ENCODE measurements at places on chromosomes 7 and 10.

DNA sequence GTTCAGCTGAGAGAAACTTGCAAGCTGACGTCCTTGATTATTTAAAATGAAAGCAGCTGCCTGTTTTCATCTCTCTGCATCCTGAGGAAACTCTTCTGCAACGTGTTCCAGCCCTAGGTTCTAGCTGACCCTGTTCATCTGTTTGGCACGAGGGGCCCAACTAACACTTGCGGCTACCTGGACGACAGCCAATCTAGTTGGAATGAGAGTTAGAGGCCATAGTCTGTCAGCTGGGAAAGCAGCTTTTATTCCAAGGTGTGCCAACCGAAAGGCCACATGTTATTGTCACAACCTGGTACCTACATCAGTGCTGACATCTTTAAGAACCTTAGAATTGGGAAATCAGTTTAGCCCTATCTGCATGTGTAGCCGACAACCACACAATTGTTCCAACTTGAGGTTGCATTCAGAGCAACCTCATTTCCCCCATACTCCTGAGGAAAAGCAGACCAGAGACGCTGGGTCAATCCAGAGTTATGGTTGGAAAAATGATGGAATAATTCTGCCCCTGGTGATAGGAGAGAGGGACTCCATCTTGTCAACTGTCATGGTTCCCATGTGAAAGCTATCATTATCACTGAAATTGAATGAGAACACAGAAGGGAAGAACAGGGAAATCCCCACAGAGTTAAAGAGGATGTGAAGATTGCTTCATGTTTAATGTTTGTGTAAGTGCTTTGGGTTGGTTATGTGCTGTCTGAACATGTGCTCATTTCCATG is 121.6 kb downstream of the EGFR start:
- no peaks in the 10 kb centered on the region for H3K27me3 ChIP-seq
- H3K27ac ChIP-seq, result peak overlapping the region; percentile 38
- H3K4me1 ChIP-seq, result peaks cover 18% of the 10 kb centered on the region
- DNase-seq, result peak; percentile 86

DNA sequence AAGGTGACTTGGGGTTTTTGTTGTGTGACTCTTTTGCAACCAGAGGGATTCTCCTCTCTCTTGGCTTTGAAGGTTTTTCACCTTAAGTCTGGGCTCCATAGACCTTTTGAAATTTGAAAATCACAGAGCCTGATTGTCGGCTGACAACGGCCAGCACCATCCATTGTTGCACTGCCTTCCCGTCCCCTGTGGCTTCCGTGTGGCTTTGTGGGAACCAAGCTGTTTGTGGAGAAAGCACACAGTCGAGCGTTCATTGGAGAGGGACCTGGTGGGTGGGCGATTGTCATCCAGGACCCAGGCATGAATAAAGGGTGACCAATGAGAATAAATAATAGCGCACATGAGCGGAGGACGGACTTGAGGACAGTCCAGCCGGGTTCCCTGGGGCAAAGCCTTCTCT is 7.4 kb upstream of the RAMP3 start:
- H3K36me3 ChIP-seq, result no peaks in the 10 kb centered on the region
- no peak for DNase-seq
- no peak overlapping the region for H3K27ac ChIP-seq
- no peaks in the 10 kb centered on the region for H3K4me1 ChIP-seq
- H3K4me3 ChIP-seq, result no peak overlapping the region
- H3K27me3 ChIP-seq, result peaks cover 54% of the 10 kb centered on the region

- H3K27me3 ChIP-seq, result no peaks in the 10 kb centered on the region
- H3K27ac ChIP-seq, result no peak overlapping the region
- no peak overlapping the region for H3K4me3 ChIP-seq
- no peak for DNase-seq
Measured at GRCh38 chr7:107638594-107638993, 22.0 kb upstream of the SLC26A4 start.

GRCh38 chr10:110556969-110557601 is 10.4 kb upstream of the SMC3 start:
- H3K4me3 ChIP-seq, result no peak overlapping the region
- peaks cover 4% of the 10 kb centered on the region for H3K27me3 ChIP-seq
- peak; percentile 62 for DNase-seq
- H3K36me3 ChIP-seq, result no peaks in the 10 kb centered on the region

DNA sequence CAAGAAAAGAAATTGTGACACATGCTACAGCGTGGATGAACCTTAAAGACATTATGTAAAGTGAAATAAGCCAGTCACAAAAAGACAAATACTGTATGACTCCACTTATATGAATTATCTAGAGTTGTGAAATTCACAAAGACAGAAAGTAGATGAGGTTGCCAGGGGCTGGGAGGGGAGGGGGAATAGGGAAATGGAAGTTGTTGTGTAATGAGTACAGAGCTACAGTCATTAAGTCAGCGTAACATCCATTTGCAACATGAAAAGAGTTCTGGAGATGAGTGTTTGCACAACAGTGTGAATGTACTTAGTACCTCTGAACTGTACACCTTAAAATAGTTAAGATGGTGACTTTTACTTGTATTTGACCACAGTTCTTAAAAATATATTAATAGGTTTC is 112.1 kb upstream of the CDK1 start:
- DNase-seq, result no peak
- H3K4me1 ChIP-seq, result peaks cover 2% of the 10 kb centered on the region
- no peak overlapping the region for H3K4me3 ChIP-seq
- no peaks in the 10 kb centered on the region for H3K36me3 ChIP-seq

- H3K27me3 ChIP-seq, result no peaks in the 10 kb centered on the region
- 0 out of 2 replicates have a peak overlapping the region, but pooled peaks have one; percentile 2 for H3K27ac ChIP-seq
- no peaks in the 10 kb centered on the region for H3K36me3 ChIP-seq
- peak overlapping the region; percentile 10 for H3K4me3 ChIP-seq
- DNase-seq, result peak; percentile 48
Measured at GRCh38 chr10:7789390-7789789, 1.4 kb downstream of the ATP5F1C start.

DNA sequence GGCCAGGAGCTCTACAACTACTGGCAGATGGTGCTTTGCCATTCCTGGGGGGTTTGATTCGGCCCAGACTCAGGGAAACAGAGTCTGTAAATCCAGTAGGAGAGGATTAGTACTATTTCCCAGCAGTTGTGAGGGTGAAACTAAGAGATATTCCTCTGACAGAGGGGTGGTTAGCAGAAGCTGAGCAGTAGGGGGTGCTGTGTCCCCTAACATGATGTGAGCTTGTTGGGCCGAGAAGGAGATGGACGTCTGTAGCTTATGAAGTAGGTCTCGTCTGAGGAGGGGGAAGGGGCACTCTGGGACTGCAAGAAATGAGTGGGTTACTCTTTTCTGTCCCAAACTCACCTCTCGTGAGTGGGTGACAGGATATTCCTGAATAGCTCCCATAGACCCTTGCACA is 179.2 kb upstream of the MBL2 start:
- no peaks in the 10 kb centered on the region for H3K36me3 ChIP-seq
- H3K27ac ChIP-seq, result no peak overlapping the region
- H3K27me3 ChIP-seq, result peaks cover 2% of the 10 kb centered on the region

- no peak overlapping the region for H3K27ac ChIP-seq
- no peaks in the 10 kb centered on the region for H3K27me3 ChIP-seq
- no peak for DNase-seq
- H3K36me3 ChIP-seq, result no peaks in the 10 kb centered on the region
- H3K4me3 ChIP-seq, result no peak overlapping the region
- no peaks in the 10 kb centered on the region for H3K4me1 ChIP-seq
Measured at GRCh38 chr7:52897288-52897687, 138.1 kb upstream of the POM121L12 start.

DNA sequence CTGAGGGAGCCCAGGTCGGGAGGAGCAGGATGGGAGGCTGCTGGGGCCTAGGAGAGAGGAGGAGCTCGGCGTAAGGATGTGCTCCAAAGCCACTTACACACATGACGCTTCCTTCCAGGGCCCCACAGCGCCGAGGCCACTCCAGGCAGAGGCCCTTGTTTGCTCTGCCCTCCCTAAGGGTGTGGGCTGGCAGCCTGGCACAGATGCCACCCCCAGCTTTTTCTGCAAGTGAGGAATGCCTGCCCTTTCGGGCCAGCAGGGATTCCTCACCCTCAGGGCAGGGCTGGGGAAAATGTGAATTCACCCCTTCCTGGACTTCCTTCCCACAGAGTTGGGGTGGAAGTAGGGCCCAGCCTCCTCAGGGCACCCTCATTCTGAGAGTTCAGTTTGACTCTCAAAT is 5.6 kb upstream of the AQP1 start:
- H3K36me3 ChIP-seq, result no peaks in the 10 kb centered on the region
- no peak overlapping the region for H3K27ac ChIP-seq
- no peak for DNase-seq
- no peak overlapping the region for H3K4me3 ChIP-seq

- peak overlapping the region; percentile 60 for H3K4me3 ChIP-seq
- no peak for DNase-seq
- H3K4me1 ChIP-seq, result peaks cover 14% of the 10 kb centered on the region
- H3K27me3 ChIP-seq, result no peaks in the 10 kb centered on the region
- H3K36me3 ChIP-seq, result peaks cover 15% of the 10 kb centered on the region
Measured at GRCh38 chr10:5888843-5889623, 660 bp downstream of the ANKRD16 start.

GRCh38 chr10:61284222-61284890 is 168.8 kb downstream of the TMEM26 start:
- DNase-seq, result peak; percentile 77
- H3K27ac ChIP-seq, result no peak overlapping the region
- no peaks in the 10 kb centered on the region for H3K36me3 ChIP-seq
- H3K4me1 ChIP-seq, result no peaks in the 10 kb centered on the region

DNA sequence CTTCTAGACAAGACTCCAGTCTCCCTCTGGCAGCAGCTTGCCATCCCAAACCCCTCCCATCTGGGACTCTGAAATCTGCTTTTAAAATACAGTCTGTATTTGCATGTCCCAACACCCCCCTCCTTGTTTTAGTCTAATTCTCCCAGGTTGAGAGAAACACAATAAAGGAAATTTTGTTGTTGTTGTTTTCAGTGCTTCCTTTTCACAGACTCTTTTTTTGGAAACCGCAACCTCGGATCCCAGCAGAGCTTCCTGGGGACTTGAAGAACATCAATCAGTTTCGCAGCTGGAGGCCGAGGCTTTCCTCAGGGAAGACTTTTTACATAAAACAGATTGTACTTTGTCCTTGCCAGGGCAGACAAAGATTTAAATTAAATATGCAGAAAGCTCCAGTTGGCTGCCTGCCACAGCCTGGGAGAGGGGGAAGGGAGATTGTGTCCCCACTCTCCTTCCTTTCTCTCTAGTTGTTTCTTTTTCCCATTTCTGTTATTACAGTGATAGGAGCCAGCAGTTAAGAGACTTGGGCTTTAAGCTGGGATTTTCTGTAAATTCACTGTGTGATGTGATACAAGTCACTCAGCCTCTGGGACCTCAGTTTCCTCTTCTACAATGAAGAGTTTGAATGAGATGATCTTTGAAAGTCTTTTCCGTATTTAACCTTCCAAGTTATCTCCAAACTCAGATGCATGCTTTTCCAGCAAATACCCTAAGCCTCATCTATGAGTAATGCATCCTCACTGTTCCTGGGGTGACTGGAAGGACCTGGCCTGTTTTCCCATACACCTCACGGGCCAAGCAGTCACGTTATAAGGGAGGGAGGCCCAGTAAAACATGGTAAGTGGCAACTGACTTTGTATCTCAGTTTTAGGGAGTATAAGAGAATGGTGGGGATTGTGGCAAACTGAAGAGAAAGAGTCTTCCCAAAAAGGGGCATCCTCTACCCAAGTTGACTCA is 192.3 kb downstream of the REEP3 start:
- peaks cover 15% of the 10 kb centered on the region for H3K4me1 ChIP-seq
- no peak overlapping the region for H3K4me3 ChIP-seq
- H3K27me3 ChIP-seq, result no peaks in the 10 kb centered on the region
- no peaks in the 10 kb centered on the region for H3K36me3 ChIP-seq
- peak; percentile 59 for DNase-seq
- no peak overlapping the region for H3K27ac ChIP-seq

- peaks cover 11% of the 10 kb centered on the region for H3K4me1 ChIP-seq
- peak overlapping the region; percentile 89 for H3K27ac ChIP-seq
- peak; percentile 62 for DNase-seq
- peak overlapping the region; percentile 23 for H3K4me3 ChIP-seq
Measured at GRCh38 chr10:103153302-103154197, 39.5 kb downstream of the NT5C2 start.

DNA sequence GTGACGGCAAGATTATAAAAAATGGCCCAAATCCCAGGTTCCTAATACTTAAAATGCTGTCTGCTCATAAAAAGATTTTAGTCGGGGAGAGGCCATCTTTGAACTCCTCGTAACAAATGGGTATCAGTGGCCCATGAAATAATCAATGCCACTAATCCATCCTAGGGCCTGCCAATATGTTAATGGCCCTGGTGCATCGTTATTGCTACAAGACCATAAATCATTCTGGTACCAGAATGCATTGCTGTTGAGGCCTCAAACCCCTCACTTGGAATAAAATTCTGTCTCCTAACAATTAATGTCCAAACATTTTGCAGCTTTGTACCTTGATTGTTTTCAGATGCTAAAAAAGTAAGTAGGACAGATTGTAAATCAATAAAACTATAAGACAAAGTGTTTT is 290.6 kb downstream of the LRMDA start:
- H3K4me1 ChIP-seq, result no peaks in the 10 kb centered on the region
- no peaks in the 10 kb centered on the region for H3K36me3 ChIP-seq
- no peak overlapping the region for H3K4me3 ChIP-seq
- DNase-seq, result no peak
- no peak overlapping the region for H3K27ac ChIP-seq

GRCh38 chr7:20146451-20146850 is 70.7 kb downstream of the MACC1 start:
- H3K4me3 ChIP-seq, result no peak overlapping the region
- H3K36me3 ChIP-seq, result no peaks in the 10 kb centered on the region

- DNase-seq, result no peak
- H3K4me1 ChIP-seq, result peaks cover 8% of the 10 kb centered on the region
- H3K27me3 ChIP-seq, result no peaks in the 10 kb centered on the region
Measured at GRCh38 chr7:33958104-33958503, 52.8 kb downstream of the BMPER start.

GRCh38 chr10:2680821-2681220 is 386.5 kb upstream of the PFKP start:
- no peak overlapping the region for H3K4me3 ChIP-seq
- no peaks in the 10 kb centered on the region for H3K4me1 ChIP-seq
- H3K36me3 ChIP-seq, result no peaks in the 10 kb centered on the region
- H3K27ac ChIP-seq, result no peak overlapping the region
- no peak for DNase-seq
- H3K27me3 ChIP-seq, result no peaks in the 10 kb centered on the region

All from IMR-90 (cell line).